ENCODE measurements at places on chromosomes 1 and 21. TPM values are rescaled to one million over a fixed set of nuclear protein-coding genes. Genes with fewer than 3 reads are reported as not detected.

CRYBG2 gene
- 1.5 TPM for total RNA-seq

S100A7 gene
- not detected for total RNA-seq

NR5A2 gene
- total RNA-seq = 9.0 TPM

SERPINC1 gene
- not detected for total RNA-seq

All from urinary bladder (tissue), 4 donors.